ENCODE measurements at places on chromosomes 13 and 19.
A peak's percentile ranks its signal among the peaks of the same experiment; 100 is the strongest.

DNA sequence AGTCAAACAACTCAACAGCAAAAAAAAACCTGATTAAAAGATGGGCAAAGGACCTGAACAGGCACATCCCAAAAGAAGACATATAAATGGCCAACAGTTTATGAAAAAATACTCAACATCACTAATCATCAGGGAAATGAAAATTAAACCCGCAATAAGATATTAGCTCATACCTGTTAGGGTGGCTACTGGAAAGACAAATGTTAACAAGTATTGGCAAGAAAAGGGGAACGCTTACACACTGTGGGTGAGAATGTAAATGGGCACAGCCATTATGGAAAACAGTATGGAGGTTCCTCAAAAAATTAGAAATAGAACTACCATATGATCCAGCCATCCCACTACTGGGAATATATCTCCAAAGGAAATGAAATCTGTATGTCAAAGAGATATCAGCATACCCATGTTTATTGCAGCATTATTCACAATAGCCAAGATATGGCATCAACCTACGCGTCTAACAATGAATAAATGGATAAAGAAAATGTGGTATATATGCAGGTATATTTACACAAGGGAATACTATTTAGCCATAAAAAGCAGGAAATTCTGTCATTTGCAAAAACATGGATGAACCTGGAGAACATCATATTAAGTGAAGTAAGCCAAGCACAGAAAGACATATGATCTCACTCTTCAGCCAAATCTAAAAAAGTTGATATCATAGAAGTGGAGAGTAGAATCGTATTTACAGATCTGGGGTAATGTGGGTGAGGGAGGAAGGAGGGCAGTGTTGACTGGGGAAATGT, 2.3 kb downstream of the ZNF780A start:
- no peak for DNase-seq

DNA sequence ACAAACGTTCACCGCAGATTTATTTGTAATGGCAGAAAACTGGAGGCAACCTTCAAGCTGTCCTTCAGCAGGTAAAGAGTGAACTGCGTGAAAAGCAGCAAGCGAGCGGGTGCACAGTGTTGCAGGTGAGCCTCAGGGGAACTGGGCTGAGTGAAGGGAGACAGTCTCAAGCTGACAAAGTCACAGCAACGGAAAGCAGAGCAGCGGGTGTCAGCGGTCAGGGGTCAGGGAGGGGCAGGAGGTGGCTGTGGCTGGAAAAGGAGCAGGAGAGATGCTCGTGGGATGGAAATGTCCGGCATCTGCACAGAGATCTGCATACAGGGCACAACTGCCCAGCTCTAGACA, 8.5 kb upstream of the RASA3 start:
- no peak for DNase-seq

GRCh38 chr13:68380041-68380973, 1150.2 kb upstream of the PCDH9 start:
- no peak for DNase-seq

- no peak for DNase-seq
These were observed 1.6 kb upstream of the METTL21C start for GRCh38 chr13:102696465-102696864.

- no peak for DNase-seq
These were observed 4.7 kb upstream of the UBA52 start for GRCh38 chr19:18566953-18567352.

- peak; percentile 79 for DNase-seq
These were observed 99.3 kb downstream of the EPSTI1 start for GRCh38 chr13:42892760-42893159.

GRCh38 chr19:9883231-9883758, 48.2 kb downstream of the PIN1 start:
- no peak for DNase-seq

DNA sequence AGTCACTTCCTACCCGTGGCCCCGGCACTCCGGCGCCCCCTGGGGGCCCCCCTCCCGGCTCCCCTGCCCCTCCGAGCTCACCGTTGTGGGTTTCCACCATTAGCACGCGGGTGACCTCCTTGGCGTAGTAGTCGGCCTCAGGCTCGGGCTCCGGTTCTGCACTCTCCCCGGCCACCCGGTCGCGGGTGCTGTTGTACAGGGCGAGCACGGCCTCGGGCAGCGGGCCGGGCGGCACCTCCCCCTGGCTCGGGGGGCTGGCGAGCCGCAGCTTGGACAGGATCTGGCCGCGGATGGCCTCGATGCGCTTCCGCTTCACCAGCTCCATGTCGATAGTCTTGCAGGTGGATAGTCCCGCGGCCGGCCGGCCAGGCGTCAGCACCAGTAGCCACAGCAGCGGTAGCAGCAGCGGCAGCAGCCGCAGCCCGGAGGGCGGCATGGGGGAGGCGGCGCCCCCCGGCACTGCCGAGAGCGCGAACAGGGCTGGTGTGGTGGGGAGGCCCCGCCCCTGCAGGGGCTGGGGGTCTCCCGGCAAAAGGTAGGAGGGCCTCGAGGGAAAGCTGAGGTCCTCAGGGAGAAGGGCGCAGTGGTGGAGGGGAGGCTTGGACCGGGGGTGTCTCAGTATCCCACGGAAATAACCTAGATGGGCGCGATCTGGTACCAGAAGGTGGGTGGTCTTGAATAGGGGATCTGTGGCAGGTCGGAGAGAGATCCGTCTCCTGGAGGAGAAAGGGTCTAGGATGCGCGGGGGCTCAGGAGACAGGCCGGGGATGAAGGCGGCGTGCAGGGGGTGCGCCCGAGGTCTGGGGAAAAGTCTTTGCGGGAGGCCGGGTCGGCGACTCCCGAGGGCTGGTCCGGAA, 885 bp downstream of the TGFB1 start:
- peak; percentile 70 for DNase-seq

All from inflammatory macrophage treated with lipopolysaccharide for 4 hours (primary cell).